HS-5 (cell line): ENCODE measurements at places on chromosomes 6 and 20.

DNA sequence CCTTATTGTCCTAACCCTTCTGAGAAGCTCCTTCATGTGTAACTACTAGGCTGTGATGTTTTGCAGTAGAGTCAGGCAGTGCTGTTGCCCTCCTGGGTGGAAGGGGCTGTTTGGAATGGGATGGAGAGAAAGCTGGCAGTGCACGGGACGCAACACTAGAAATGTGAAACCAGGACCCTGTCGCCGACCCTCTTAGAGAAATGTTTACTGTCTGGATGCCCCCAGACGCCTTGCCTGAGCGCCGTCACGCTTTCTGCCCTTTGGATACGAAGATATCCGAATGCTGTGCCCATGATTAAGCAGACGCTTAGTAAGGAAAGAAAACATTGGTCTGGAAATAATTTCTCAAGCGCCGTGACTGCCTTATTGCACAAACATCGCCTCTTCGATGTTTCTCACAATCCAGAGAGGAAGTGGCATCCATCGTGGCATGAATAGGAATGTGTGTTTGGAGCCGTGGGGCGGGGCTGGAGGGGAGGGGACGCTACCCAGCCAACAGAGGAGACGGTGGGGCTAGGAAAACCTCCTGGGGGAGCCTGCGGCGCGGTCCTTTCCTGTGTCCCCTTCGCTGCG lies 661 bp upstream of the PPP1R14C start:
- peak; percentile 6 for DNase-seq

- no peak for DNase-seq
These were observed 91.9 kb downstream of the FAM217A start for GRCh38 chr6:3987053-3987452.

- no peak for DNase-seq
These were observed 23.8 kb downstream of the FRK start for GRCh38 chr6:116036885-116037284.

- DNase-seq: no peak
These were observed 31.1 kb downstream of the ADGRF4 start for GRCh38 chr6:47729457-47729856.

DNA sequence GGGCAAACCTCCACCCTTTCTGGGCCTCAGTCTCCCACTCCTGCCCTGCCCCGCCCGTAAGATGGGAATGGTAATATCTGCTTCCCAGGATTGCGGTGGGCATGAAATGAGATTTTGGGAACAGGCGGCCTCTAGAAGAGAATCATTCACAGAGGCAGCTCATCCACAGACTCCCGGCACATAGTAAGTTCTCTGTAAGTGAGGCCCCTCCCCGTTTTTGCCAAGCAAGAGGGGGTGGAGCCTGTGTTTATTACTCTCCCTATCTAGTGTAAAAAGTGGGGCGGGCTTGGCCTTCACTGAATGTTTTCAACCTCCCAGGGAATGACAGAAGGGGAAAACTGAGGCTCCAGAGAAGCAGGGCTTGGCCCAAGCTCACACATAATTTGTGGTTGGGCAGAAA lies 20.0 kb downstream of the SUN5 start:
- DNase-seq: no peak

DNA sequence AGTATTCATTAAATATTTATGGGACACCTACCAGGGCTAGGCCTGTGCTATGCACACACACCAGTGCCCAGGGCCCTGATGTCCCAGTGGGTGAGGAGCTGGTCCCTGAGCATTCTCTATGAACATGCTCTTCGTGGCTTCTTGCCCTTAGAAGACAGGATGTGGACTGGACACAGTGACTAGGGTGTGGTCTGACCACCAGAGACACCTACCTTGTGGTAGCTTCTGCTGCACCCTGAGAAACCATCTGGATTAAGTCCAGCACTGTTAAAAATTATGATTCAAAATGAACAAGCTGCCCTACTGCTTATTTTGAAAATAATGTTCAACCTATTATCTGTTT lies 112.9 kb upstream of the RPS6KA2 start:
- no peak for DNase-seq

DNA sequence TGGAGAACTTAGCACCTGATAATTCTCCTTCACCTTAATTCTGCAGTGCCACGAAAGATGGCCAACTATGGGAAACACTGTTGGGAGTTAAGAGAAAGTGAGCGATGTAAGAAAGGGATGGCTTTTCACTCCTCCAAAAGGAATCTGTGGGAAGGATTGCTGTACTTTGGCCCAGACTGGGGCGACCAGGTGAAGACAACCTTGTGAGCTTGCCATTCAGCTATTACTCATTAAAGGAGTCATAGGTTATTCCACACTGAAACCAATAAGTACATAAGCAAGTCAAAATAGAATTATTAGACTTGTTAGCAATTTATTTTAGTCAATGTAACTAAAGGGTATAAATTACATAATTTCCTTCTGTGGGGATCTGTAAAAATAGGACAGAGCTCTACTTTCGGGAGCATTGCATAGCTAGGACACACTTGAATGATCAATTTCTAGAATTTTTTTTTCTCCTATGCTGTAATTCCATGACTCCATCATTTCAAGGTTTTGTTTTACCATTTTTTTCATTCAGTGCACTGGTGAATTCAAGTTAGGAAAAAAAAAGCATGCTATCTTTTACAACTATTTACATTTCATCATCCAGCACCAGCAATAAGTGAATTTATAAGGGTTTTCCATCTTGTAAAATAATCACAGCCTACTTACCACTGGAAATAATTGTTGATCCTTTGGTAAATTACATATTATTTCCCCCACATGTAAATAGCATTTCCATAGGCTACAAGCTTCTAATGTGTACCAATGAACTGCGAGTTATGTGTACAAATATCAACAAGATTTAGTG lies 231.7 kb downstream of the SIM1 start:
- DNase-seq: no peak

GRCh38 chr6:128711149-128711548 lies 171.8 kb upstream of the LAMA2 start:
- no peak for DNase-seq

- no peak for DNase-seq
These were observed 14.9 kb upstream of the FAM210B start for GRCh38 chr20:56343861-56344381.

- no peak for DNase-seq
These were observed 6.4 kb downstream of the R3HDML start for GRCh38 chr20:44343162-44343675.

DNA sequence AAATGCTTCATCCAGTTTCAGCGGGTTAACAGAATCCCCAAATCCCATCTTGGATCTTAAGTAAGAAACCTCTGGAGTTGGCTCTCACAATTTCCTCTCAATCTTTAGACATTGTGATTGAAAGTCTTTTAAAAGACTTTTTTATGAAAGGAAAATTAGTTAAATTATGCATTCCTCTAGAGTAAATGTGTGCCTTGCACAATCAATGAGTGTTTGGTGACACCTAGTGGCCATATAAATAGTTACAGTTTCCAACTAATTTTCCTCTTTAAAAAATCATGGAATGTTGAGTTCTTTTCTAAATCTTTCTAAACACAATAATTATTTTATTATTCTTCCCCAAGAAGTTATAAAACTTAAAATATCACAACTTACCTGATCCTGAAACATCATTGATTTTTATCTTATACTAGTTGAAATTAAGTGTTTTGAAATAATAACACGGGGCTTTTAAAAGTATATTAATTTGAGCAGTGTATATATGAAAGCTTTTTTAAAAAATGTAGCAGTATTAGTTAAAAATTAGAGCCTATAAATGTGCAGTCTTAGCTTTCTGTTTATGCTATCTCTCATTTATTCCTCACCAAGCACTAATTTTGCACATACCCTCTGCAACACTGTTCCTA lies 66.4 kb downstream of the PKHD1 start:
- peak; percentile 9 for DNase-seq

GRCh38 chr20:46398963-46399362 lies 7.5 kb downstream of the ELMO2 start:
- DNase-seq: no peak

DNA sequence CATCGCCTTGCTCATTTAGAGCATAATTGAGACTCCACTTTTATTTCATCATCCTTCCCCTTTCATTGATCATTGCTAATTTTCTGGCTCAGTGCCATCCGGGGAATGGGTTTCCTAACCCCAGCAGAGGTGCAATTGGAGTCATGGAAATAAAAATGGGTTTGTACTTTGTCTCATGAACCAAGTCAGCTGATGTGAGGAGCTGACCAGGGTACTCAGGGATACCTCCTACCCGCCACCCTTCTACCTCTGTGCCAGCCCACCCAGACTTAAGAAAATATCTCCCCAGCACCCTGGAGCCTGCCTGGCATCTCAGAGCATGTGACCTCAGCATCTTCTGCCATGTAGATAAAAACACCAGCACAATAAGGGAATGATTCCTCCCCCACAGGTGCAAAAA lies 59.1 kb upstream of the MAFB start:
- DNase-seq: no peak
